ENCODE measurements at places on chromosomes 3 and 15. TPM values are rescaled to one million over a fixed set of nuclear protein-coding genes. Genes with fewer than 3 reads are reported as not detected.

DNAH12 gene
- not detected for total RNA-seq

PSTPIP1 gene
- 0.53 TPM for total RNA-seq

DNA sequence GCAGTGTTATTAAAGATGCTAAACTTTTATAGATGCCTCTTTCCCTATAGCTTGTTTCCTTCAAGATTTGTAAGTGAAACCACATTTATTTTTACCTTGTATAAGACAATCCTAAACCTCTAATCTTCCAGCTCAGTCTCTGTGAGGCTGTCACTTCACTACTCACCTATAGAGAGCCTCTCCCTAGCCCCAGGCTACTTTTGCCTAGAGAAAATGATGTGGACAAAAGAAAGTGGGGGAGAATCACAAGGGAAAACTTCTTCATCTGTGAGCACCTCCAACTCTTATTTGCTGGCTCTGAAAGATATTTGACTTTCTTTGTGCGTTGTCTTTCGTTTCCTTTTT is 74.9 kb upstream of the SCN5A start:
- DNase-seq: no peak

DNA sequence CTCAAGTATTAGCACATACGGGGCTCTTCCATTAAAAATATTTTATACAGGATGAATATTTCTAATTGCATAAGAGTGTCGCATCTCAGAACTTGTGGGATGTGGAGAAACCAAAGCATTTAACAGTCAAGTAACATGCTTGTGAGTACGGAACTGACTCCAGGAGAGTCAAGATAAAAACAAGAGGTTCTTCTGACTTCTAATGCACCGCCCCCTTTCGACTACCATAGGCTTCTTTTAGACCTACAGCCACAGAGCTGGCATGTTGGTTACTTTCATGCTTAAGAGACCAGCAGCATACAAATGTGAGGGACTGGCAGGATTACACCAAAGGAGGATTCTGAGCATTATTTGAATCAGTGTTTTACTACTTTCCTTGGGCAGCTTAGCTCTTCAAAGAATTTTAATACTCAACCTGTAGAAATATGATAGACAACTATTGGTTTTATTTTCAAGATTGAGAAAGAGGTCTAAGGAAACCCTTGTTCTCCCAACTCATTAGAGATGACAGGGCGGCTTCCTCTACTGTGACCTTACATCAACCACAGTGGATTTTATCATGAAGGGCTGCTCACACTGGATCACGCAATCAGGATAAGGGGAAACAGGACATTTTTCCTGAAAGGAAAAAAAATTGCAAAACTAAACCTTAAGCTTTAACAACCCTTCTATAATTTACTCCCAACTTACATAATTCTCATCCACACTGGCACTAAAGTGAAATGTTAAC is 14.0 kb downstream of the ETV5 start:
- no peak for DNase-seq

- DNase-seq: peak; percentile 98
Observed at GRCh38 chr3:140223631-140224030, 288.6 kb downstream of the CLSTN2 start.

DNA sequence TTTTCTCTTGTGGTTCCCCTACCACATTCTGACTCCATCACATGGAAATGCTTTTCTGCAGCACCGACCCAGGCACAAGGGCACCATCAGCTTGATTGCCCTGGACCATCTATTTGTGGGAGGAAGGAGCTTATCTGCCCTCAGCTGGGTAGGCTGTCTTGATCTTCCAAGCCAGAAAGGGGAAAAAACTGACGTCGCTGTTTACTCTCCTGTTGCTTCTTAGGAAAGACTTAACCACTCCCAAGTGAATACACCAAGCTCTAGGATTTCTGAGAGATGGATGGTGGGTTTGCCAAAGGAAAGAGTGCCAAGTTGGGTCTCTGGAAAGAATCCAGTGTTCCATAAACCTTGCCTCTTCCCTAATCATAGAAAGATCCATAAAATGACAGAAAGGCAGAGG is 4.0 kb downstream of the TNFAIP8L3 start:
- DNase-seq: no peak

GRCh38 chr3:131326307-131326706 is 55.3 kb upstream of the NUDT16 start:
- DNase-seq: peak; percentile 78

CACNA1D gene
- total RNA-seq: not detected

GRCh38 chr3:182782149-182782548 is 11.2 kb upstream of the ATP11B start:
- no peak for DNase-seq

GRCh38 chr15:67456677-67457529 is 64.0 kb upstream of the C15orf61 start:
- peak; percentile 52 for DNase-seq

ZSCAN2 gene
- 6.8 TPM for total RNA-seq

PGBD4 gene
- 3.0 TPM for total RNA-seq

CYFIP1 gene
- 96.8 TPM for total RNA-seq

- peak; percentile 93 for DNase-seq
Observed at GRCh38 chr3:151431940-151432339, 28.9 kb downstream of the IGSF10 start.

GRCh38 chr3:116445311-116445841 is at the start of gene LSAMP:
TSS of gene LSAMP (minus strand) at chr3:116445487.
- DNase-seq: peak; percentile 32

CILP gene
- total RNA-seq: 1.1 TPM

GRCh38 chr3:136251511-136251910 is 1.4 kb downstream of the PCCB start:
- DNase-seq: no peak

- no peak for DNase-seq
Observed at GRCh38 chr3:110352841-110353604, 718.6 kb upstream of the NECTIN3 start.

DNA sequence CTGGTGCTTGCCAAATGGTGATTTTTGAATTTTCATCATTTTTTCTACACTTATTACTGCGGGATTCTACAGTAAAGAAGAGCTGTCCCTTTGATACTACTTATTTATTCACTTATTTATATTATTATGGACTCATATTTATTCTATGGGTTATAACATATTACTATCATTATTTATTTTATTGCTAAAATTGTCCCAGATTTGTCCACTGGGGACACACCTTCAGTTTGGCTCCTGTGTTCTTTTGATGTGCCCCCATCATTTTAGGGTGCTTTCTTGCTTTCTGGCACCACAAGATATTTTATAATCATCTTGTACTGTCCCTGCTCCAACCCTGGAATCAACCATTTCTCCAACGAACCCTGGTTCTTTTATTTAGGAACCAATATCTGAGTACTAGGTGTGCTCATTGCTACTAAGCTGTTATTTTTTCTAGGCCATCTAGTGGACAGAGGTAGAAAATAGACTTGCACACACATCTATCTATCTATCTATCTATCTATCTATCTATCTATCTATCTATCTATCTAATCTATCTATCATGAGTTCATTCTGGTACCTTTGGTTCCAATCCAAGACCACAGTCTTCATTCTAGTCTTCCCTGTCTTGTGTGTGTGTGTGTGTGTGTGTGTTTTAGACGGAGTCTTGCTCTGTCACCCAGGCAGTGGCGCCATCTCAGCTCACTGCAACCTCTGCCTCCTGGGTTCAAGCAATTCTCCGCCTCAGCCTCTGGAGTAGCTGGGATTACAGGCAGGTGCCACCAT is 16.0 kb downstream of the SLC22A14 start:
- DNase-seq: peak; percentile 17

DNA sequence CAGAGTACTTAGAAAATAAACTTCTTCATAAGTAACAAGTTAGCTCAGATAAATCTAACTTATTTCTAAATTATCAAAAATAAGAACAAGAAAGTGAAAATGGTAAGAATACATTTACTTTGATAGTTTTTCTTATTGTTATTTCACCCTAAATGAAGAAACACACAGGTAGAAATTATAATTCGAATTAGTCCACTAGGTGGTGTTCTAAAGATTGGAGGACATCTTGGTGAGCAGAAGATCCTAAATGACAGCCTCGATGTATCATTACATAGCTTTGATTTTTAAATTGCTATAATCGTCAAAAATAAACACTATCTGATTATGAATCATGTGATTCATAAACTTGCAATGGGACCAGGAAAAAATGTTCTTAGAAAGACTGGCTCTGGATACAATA is 280.8 kb upstream of the UBE2E2 start:
- DNase-seq: peak; percentile 10

DPPA2 gene
- total RNA-seq: not detected

DNA sequence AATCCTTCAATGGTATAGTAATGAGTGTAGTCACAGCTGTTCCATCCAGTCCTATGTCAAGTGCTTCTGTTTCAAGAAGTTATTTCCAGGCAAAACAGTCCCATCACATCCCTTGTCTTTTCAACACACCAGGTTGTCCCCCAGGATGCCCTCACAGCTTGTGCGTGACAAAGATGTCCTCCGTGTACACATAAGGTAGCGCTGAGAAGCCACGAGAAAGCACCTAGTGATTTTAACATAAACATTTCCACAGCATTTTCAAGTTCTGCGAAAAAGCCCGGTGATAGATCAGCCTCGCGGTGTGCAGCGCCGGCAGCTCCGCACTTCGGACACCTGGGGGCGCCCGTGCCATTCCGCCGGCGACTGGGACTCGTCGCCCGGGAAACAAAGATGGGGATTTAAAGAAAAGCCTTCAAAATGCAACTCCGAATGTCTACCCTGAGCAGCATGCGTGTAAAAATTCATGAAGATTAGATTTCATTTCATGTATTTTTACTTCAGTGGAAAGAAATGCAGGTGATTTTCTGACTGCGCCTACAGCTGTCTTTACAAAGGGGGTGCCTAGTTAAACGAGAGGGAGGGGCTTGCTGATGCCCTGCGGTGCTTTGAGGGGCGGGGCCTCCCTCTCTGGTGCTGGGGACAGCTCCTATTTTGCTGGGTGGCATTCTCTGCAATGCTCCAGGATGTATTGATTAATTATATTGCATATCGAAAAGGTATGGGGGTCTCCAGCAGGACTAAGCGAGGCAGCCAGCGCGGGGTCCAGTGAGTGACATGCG is 49.9 kb downstream of the KY start:
- DNase-seq: peak; percentile 69

- peak; percentile 22 for DNase-seq
Observed at GRCh38 chr3:48301800-48302166, 31.7 kb downstream of the SPINK8 start.

MASP1 gene
- not detected for total RNA-seq

GRCh38 chr3:138361561-138361971 is 13.2 kb downstream of the MRAS start:
- DNase-seq: no peak

DNA sequence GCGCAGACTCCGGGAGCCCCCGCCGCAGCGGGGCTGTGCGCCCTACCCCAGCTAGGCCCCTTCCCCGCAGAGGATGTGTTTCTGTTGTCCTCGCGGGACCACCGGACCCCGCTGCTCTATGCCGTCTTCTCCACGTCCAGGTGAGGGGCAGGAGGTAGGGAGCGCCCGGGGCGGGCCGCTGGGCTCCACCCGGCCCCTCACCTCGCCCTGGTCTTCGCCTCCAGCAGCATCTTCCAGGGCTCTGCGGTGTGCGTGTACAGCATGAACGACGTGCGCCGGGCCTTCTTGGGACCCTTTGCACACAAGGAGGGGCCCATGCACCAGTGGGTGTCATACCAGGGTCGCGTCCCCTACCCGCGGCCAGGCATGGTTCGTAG is 4.7 kb downstream of the SEMA3B start:
- no peak for DNase-seq

DNA sequence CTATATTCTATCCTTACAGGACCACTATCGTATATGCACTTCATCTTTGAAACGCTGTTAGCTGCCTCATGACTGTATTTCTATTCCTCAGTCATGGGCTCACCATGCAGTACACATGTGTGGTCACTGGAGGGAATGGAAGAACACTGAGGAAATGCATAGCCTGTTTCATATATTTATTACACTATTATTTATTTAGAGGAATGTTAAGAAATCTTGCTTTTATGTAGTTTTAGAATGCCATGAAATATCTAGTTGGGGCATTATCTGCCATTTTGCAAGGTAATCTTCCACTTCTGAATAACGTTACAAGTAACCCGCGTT is 155.7 kb downstream of the IGF1R start:
- no peak for DNase-seq

- DNase-seq: no peak
Observed at GRCh38 chr15:69679623-69680228, 227.1 kb downstream of the RPLP1 start.

DNA sequence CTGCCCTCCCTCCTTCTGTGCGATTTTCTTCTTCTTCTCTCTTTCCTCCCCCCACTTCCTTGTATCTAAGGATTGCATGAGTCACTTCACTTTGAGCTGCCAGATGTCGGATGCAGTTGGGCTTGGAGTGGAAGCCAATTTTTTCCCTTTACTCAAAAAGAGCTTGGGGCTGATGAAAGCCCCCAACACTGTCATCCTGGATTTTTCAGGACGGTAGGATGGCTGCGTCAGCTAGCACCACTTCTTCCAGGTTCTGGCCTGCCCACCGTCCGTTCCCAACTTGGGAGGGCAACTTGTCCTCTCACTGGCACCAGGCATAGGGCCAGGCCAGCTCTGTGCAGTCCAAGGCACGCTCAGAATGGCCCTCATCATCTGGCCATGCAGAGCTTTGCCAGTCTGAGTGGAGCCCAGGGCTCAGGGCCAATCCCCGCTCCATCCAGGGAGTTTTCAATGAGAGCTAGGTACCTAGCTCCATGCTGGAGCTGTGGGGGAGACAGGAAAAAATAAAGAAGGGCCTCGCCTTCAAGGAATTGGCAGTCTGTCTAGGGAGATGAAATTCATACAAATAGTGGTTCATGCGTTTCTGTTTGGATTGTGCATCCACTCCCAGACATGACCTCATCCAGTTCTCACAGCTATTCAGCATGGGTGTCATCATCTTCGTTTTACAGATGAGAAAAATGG is 47.7 kb upstream of the INSYN1 start:
- peak; percentile 86 for DNase-seq

GRCh38 chr3:161567577-161568361 is 71.2 kb downstream of the OTOL1 start:
- DNase-seq: no peak

DNA sequence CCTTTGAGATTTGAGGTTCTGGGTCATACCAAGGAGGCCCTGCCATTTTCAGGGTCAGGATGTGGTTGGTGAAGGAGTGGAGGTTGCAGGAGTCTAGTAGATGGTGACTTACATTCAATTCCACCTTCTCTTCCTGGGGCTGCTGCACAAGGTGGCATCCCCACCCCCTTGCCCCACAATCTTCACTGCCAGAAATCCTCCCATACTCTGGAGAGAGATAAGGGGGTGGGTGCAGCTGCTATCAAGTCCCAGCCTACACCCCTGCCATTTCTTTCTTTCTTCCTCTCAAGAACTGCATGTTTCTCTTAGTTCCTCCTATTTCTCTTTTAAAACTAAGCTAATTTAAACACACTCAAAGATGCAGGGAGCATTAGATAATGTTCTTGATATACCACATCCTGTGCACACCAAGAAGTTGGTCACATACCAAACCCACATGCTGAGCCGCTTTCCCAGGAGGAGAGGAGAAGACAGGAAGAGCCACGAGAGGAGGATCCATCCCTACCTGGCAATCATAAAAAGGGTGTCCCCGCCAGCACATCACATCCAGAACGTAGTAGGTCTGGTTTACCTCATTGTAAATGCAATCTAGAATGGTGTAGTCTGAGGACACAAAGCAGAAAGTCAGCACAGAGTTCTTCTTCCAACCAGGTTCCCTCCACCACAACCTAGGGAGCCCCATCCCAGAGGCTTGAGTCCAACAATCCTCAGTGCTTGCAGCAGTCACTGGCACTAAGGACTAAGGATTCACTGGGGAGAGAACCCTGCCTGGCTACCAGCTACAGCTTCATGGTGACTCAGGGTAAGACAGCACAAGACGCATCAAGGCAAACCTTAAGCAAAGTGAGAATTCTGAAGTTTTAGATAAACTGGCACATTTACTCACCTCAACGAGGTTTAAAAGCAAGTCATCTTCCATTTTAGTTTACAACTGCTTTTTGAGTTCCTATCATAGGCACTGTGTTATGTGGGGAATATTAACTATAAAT is 18.5 kb downstream of the SNUPN start:
- DNase-seq: peak; percentile 60

- DNase-seq: no peak
Observed at GRCh38 chr3:142983318-142983717, 18.1 kb upstream of the U2SURP start.
